H9 (cell line): ENCODE measurements at places on chromosomes 13 and 19. TPM values are rescaled to one million over a fixed set of nuclear protein-coding genes. Genes with fewer than 3 reads are reported as not detected.

The CYP2F1 gene
- 0.63 TPM in 1 of 2 replicates, not detected in the other for total RNA-seq

The EXOC3L2 gene
- total RNA-seq, result 0.61 TPM in 2 replicates

GRCh38 chr19:28358633-28359032 lies 854.3 kb downstream of the UQCRFS1 start:
- peaks cover 8% of the 10 kb centered on the region; the same call in 2 of the 3 replicates for H3K36me3 ChIP-seq
- no peaks in the 10 kb centered on the region; the same call in 1 of the 2 replicates for H3K4me1 ChIP-seq
- no peak for DNase-seq
- H3K27ac ChIP-seq, result no peak overlapping the region
- no peak overlapping the region for H3K4me3 ChIP-seq

DNA sequence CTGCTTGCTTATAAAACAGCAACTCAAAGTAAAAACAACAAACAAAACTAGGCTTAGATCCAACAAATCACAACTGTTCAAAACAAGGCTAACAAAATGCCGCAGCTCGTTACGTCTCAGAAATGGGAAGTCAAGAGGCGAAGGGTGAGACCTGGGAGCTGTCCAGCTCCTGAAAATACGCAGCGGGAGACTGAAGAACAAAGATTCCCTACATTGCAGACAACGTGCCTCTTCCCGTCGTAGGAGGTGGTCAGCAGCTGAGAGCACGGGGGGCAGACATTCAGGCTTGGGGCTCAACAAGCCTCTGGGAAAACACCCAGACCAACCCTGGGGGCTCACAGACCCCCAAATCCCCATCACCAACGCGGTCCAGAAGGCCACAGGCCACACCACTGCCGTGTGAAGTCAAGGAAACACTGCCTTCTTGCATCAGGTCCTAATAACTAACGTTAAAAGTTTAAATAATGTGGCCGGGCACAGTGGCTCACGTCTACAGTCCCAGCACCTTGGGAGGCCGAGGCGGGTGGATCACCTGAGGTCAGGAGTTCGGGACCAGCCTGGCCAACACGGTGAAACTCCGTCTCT lies 13.5 kb downstream of the PLPP2 start:
- no peaks in the 10 kb centered on the region for H3K27me3 ChIP-seq
- no peak overlapping the region for H3K27ac ChIP-seq
- DNase-seq, result peak; percentile 77
- H3K36me3 ChIP-seq, result peaks cover 24% of the 10 kb centered on the region
- peak overlapping the region; percentile 59; the same call in 1 of the 3 replicates for H3K4me3 ChIP-seq
- peaks cover 5% of the 10 kb centered on the region for H3K4me1 ChIP-seq

DNA sequence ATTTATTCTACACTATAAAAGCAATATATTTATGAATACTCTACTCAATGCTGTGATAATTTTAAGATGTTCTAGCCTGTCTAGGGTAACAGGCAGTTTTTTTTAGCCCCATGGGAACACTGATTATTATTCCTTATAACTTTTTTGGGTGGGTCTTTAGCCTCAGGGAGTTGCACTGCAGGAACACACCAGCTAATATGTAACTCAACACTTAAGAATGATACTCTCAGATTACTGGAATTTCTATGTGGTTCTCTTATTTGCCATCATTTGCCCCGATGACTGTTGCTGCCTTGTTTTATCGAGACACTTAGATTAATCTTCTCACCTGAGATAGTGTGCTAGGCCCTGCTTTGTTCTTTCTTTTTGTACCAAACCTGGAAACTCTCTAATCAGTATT lies 396.9 kb upstream of the SLITRK1 start:
- H3K4me1 ChIP-seq, result no peaks in the 10 kb centered on the region
- H3K27me3 ChIP-seq, result no peaks in the 10 kb centered on the region
- DNase-seq, result no peak

DNA sequence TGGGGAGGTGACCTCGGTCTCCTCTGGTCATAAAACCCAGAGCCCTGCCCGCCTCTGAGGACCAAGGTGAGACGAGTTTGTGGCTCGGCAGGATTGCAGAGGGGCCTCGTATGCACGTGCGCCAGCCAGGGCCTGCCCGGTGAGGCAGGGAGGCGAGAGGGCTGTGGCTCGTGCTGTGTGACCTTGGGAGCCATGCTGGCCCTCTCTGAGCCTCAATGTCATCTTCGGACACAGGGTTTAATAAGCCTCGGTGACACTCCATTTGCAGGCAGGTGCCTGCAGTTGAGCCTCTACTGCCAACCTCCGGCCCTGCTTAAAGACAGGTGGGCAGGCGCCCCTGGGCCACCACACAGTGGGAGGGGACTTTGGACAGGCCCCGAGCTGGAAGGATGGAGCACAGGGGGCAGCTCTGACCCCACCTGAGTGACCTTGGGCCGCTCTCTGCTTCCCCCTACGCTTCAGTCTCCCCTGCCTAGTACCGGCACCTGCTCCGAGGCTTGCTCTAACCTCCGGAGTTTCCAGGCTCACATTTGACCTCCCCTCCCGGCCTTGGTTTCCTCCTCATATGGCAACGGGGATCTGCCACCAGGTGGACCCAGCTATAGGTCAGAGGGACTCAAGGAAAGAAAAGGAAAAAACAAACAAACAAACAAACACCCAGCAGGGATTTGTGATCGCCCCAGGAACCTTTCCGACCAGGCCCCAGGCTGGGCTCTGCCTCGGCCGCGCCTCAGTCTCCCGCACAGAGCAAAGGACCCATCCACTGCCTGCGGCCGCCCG lies 3.1 kb downstream of the ZBTB7A start:
- no peaks in the 10 kb centered on the region; the same call in 2 of the 3 replicates for H3K36me3 ChIP-seq
- no peak overlapping the region for H3K27ac ChIP-seq

DNA sequence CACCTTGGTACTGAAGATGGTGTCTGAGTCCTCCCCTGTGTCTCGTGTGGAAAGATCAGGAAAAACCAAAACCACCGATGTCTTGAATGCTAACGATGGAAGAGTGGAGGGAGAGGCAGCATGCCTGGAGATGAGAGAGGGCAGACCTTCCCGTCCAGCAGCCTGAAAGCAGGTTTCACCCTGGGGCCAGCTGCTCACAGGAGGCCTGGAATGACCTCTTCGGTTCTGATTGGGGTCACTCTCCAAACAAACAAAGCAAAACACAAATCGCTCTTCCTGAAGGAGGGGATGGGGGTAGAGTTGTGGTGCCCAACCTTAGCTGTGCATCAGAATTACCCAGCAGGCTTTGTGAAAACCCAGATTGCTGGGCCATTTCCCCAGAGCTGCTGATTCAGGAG lies 142.3 kb upstream of the SOX1 start:
- no peaks in the 10 kb centered on the region; the same call in 1 of the 3 replicates for H3K36me3 ChIP-seq
- no peaks in the 10 kb centered on the region for H3K27me3 ChIP-seq
- no peak overlapping the region for H3K4me3 ChIP-seq
- no peak overlapping the region for H3K27ac ChIP-seq
- DNase-seq, result peak; percentile 8

GRCh38 chr13:112245989-112246388 lies 130.2 kb upstream of the SPACA7 start:
- H3K4me1 ChIP-seq, result no peaks in the 10 kb centered on the region; the same call in 1 of the 2 replicates
- H3K27ac ChIP-seq, result no peak overlapping the region
- H3K36me3 ChIP-seq, result no peaks in the 10 kb centered on the region
- DNase-seq, result no peak
- no peak overlapping the region for H3K4me3 ChIP-seq

- H3K27ac ChIP-seq, result no peak overlapping the region
- H3K4me3 ChIP-seq, result peak overlapping the region; percentile 85
- peak; percentile 84 for DNase-seq
- no peaks in the 10 kb centered on the region for H3K4me1 ChIP-seq
- H3K27me3 ChIP-seq, result no peaks in the 10 kb centered on the region
These were observed 12.8 kb downstream of the FUT6 start for GRCh38 chr19:5826531-5827341.

- H3K4me1 ChIP-seq, result no peaks in the 10 kb centered on the region
- H3K27ac ChIP-seq, result no peak overlapping the region
- no peaks in the 10 kb centered on the region for H3K27me3 ChIP-seq
- no peak overlapping the region for H3K4me3 ChIP-seq
These were observed 9.8 kb downstream of the KBTBD6 start for GRCh38 chr13:41122838-41123237.

DNA sequence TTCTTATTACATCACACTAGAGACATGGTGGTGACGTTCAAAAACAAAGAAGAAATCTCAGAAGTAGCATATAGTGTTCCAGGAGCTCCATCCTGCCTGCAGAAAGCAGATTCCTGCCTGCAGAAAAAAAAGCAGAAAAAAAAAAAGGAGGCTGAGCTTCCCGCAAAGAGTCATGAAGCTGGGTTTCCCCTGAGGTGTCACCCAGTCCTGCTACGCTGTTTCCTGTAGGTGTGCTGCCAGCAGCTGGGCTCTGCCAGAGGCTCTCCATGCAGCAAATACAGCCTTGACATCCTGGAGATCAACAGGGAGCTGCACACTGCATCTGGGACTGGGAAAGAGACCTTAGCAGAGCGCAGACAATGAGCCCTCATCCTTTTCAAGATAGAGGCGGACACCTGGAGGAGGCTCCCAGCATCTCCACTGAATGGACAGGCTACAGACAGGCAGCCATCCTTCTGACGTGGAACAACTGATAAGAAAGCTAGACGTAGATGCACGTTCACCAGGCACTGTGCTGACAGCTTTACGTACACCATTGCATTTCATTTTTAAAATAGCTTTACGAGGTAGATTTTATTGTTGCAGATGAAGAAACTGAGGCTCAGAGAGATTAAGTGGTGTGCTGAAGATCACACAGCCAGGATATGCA lies 350.9 kb downstream of the FOXO1 start:
- no peaks in the 10 kb centered on the region; the same call in 1 of the 2 replicates for H3K27me3 ChIP-seq
- no peaks in the 10 kb centered on the region for H3K36me3 ChIP-seq
- no peak for DNase-seq

DNA sequence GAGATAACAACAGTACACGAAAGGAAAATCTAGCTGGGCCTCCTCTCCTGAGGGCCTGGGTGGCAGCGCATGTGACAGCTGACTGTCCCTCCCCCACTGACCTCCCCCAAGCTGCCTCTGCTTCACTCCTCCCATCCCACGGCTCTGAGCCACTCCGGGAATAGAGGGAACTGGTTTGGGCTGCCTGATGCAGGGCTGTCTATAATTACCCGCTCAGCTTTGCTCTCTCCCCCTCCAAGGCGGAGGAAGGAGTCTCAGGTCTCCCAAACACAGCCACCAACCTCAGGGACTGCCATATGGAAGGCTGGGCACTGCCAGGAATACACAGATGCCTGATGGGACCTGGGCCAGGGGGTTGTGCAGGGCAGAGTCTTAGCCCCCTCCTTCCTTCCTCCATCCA lies 7.9 kb downstream of the NAPA start:
- H3K36me3 ChIP-seq, result no peaks in the 10 kb centered on the region; the same call in 2 of the 3 replicates
- no peaks in the 10 kb centered on the region for H3K27me3 ChIP-seq
- no peak for DNase-seq
- no peak overlapping the region for H3K27ac ChIP-seq
- H3K4me1 ChIP-seq, result no peaks in the 10 kb centered on the region

GRCh38 chr13:106918557-106918860 lies 350.6 kb upstream of the ARGLU1 start:
- DNase-seq, result no peak
- H3K4me3 ChIP-seq, result no peak overlapping the region
- H3K27me3 ChIP-seq, result no peaks in the 10 kb centered on the region
- H3K27ac ChIP-seq, result no peak overlapping the region
